ENCODE measurements at places on chromosomes 4 and X.

DNA sequence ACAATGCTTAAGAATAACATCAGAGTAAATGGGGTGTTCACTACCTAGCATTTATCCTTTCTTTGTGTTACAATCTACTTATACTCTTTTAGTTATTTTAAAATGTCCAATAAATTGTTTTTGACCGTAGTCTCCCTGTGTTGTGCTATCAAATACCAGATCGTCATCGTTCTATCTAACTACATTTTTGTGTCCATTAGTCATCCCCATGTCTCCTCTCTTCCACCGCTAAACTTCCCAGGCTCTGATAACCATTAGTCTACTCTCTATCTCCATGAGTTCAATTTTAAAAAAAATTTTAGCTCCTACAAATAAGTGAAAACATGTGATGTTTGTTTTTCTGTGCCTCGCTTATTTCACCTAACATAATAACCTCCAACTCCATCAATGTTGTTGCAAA, 381.9 kb downstream of the PRDM5 start:
- no peak for DNase-seq

DNA sequence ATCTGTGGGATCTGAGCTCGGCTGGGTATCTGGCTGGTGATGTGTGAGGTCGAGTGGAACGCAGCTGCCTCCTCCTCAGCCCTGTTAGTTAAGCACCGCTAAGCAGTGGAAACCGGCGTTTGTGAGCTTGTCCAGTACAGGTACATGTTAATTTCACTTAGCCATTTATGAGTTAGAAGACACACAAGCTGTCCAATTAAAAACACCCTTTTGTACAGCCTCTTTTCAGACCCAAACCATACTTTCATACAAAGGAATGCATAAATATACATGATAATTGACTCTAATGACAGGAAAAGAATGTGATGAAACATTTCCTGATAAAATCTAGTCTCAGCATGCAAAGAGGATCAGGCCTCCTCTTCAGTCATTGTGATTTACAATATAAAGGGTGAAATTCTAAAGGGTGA, 163.6 kb upstream of the FAT1 start:
- DNase-seq = no peak

- no peak for DNase-seq
Observed at GRCh38 chr4:166366012-166366411, 493.0 kb downstream of the TLL1 start.

- DNase-seq = no peak
Observed at GRCh38 chrX:87516717-87517121, 883 bp upstream of the KLHL4 start.

- DNase-seq = no peak
Observed at GRCh38 chrX:118865231-118865630, 41.6 kb downstream of the ZCCHC12 start.

Data from HEK293T (cell line).